ENCODE measurements at places on chromosomes 1 and 21.
A peak's percentile ranks its signal among the peaks of the same experiment; 100 is the strongest.

DNA sequence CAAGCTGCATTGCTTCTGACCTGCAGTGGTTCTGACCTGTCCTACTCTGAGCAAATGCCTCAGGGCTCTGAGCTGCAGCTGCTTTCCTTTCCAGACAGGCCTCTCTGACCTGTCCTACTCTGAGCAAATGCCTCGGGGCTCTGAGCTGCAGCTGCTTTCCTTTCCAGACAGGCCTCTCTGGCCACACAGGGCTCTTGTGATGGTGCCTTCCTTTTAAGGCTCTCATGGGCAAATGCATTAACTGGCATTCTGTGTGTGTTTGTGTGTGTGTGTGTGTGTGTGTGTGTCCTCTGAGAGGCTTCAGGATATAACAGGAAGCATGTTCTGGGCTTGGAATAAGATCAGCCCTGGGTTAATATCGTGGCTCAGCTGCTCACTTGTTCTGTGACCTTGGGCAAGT is 131.3 kb downstream of the NTPCR start:
- DNase-seq: no peak

- DNase-seq: no peak
These were observed 9.2 kb upstream of the PTPRC start for GRCh38 chr1:198629610-198630009.

DNA sequence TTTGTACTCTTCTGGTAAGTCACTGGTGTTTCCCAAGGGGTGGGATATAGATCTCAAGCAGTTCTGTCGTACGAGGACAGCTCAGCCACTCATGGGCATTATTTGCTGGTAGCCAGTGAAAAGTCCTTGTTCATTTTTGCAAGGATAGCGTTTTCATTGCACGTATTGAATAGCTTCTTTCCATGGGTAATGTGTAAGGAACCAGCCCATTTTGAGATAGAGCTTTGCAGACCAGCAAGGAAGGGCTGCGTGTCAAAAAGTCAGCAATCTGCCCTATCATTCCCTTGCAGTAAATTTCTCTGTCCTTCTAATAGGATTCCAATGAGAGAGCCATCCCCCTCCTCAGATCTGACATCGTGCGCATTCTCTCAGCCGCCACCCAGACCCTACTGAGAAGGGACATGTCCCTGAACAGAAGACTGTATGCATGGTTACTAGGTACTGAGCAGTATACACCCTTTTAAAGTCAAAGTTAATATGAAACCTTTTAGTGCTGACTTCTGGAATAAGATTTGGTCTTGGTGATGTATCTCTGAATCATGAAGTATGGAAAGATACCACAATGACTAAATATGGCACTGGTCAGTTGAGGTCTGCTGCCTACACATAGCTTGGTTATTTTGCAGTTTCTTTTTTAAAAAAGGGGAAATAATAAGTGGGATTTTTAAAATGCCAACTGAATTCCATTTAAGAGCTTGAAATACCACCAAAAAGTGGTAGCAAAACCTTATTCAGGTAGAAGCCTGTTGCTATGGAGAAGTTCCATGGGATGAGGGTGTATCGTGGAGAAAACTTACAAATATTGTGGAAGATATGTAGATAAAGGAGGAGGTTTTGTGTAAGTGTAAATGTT is 55.3 kb downstream of the DOP1B start:
- no peak for DNase-seq

- DNase-seq: peak; percentile 82
These were observed 13.5 kb downstream of the ADAMTSL4 start for GRCh38 chr1:150562446-150563339.

DNA sequence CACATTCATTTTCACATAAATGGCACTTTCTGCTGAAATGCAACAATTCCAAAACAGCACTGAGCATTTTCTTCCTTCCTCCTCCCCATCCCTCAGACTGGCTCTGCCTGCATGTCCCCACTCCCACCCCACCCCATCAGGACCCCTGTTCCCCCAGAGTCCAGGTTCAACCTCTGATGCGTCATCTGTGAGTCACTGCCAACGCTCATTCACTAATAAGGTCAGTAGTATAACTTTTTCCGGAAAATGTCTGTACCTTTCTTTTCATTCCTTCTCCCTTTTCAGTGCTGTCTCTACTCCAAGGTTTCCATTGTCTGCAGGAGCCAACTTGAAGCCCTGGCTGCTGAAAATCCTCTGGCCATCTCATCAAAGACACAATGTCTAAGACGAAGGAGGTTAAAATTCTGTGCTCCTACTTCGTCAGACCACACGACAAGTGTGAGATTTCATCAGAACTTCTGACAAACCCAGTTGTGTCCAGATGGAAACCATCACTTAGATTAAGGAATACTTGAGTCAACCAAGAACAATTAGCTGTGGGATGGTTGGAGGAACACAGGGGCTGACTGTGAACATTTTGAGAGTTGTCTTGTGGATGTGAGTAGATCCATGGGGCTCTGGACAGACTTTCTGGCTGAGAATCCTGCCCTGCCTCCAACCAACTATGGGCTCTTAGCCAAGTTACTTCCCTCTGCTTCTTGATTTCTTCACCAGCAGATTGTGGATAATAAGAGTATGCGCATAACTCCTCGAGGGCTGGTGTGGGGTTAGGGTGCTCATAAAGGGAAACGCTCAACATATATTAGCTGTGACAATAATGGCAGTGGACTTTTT is 35.6 kb upstream of the UTS2 start:
- no peak for DNase-seq

- DNase-seq: no peak
These were observed 6.7 kb upstream of the EVI5 start for GRCh38 chr1:92791487-92792066.

- peak; percentile 60 for DNase-seq
These were observed 1.8 kb downstream of the TXNIP start for GRCh38 chr1:145994391-145995120.

DNA sequence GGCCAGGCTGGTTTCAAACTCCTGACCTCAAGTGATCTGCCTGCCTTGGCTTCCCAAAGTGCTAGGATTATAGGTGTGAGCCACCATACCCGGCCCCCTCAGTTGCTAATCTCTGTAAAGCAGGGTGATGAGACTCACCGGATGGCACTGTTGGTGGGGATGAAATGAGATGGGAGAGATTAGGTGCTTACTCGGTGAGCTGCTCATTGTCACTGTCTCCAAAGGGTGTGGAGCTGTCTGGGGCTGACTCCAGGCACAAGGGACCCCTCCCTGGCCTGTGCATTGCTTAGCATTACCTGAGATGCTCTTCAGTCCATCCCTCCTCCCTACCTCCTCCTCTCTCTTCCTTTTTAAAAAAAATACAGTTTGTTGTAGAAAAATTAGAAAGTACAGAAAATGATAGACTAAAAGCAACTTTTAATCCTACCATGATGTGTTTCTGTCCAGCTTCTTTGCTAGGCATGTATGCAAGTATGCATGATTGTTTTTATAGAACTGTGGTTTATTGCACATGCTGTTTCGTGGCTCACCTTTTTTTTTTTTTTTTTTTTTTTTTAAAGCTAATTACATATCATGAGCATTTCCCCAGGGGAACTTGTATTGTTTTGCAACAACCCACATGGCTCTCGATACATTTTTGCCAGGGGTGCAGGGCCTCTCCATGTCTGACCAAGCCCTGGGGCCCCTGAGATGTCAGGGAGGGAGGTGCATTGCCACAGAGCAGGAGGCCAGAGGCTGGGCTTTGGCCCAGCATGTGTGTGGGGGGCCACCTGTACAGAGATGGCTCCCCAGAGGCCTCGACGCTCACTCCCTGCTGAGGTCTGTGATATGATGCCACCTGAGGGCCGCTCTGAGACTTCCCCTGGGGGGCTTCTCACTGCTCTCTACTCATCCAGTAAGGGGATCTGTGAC is 55.4 kb downstream of the ARHGEF10L start:
- no peak for DNase-seq
